CD4-positive, alpha-beta T cell treated with Interleukin-17A for 4 hours (primary cell): ENCODE measurements at places on chromosomes 11 and 22.

DNA sequence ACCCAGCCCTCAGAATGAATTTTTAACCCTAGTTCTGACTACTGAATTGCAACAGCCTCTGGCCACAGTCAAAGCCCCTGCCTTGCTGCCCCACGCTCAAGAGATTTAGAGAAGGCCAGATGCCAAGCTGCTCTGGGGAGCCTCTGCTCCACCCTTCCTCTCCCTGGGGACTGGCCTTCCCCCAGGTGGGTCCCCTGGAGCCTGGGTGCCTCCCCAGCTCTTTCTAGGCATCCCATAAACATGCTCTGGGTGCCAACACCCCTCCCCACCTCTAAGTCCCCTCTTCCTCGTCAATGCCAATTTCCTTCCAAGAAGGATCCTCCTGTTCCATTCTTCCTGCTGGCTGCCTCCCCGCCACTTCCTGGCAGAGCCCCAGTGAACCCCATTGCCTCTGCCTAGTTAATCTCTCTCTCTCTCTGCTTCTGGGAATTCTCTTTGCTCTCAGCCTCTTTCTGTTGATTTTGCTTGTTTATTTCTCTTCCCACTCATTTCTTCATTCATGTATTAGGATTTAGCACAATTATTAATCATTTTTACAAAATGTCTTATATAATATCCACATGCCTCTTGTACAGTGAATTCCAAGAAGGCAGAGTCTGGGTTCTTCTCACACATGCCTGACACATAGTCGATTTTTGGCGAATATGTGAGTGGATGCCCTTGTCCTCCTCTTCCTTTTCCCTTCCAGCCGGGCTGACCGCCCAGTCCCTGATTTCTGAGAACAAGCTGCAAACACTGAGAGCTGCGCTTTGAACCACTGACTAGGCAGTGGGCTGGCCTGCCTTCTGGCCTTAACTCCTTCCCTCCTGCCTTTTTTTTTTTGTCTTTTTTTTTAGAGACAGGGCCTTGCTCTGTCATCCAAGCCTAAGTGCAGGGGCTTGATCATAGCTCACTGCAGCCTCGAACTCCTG is 17.5 kb downstream of the UQCR10 start:
- no peak for DNase-seq

GRCh38 chr11:120702656-120703055 is 191.1 kb downstream of the GRIK4 start:
- DNase-seq: no peak

DNA sequence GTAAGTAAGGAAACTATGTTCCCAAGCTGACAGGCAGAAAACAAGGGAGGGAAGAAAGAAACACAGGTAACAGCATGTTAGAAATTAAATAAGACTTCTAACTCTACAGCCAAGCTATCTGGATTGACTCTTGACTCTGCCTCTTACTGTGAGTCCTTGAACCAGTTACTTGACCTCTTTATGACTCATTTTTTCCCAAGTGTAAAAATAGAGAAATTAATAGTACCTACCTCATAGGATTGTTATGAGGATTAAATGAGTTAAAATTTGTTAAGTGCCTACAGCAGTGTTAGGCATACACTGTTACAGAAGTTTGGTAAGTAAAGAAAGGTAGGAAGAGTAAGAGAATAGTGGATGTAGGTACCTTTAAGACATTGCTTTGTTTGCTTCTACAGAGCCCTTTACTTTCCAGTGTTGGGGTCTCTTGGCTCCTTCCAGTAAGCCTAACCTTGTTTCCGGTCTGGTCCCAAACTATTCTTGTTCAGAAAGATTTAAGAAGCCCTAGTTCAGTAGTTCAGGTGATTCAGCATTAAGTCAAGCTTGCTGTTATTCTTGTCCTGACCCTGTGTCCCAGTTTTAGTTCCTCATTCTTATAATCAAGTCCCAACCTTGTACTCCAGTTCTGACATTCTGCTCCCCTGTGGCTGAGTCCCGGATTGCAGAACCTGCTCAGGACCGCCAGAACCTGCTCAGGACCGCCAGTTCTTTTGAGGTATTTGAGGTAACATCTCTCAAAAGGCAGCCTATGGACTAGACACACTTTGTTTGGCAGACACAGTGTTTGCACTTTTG is 963.4 kb upstream of the CCDC90B start:
- DNase-seq: no peak

GRCh38 chr22:44194569-44194968 is 13.8 kb downstream of the PARVG start:
- no peak for DNase-seq

DNA sequence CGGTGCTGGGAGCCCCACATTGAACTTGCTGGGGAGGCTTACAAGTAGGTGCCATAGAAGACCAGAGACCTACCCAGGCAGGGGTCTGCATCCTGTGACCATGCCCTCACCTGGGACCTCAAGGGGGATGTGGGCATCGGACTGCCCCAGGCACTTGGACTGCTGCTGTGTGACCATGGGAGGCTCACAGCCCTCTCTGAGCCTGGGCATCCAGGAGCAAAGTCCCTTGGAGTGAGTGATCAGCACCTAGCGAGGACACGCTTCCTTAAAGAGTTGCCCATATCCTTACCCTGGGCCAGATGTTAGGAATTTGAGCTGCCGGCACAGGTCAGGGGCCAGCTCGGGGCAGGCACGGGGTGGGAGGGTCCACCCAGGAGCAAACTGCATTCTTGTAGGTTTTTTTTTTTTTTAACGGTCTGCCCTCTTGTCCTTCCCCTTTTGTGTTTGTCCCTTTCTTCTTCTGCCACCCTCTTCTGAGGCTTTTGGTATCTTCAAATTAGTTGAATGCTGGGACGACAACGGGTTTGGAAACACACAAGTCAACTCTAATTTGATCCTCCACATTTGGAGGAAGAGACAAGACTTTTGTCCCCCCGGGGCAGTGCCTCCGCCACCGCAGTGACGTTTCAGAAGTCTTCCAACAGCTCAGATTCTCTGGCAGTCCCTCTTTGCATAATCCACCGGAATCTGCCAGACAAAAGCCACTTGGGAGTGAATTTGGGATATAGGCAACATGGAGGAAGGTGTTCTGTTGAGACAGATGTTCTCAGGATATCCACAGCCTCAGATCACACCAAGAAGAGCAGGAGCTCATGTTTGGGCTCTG is 46.1 kb upstream of the LINC01488 start:
- DNase-seq: no peak

- DNase-seq: no peak
These were observed 6.0 kb upstream of the SYT7 start for GRCh38 chr11:61586792-61587430.

- no peak for DNase-seq
These were observed 144.9 kb upstream of the SESN3 start for GRCh38 chr11:95375886-95376285.

DNA sequence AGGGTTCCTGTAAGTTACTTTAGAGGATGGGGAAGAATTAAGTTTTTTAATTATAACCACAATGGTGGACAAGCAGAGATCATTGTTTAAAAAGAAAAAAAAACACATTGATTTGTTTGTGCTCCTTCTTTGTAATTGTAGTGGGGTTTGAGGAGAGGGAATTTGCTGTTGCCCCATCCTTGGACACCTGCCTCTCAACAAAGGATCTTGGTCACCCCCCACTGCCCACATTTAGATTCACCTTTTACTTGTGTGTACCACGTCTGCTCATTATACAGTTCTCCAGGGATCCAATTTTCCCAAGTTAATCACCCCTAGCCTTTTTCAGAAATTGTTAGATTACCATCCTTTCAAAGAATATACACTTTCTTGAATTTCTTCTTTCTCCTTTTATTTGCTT is 53.0 kb downstream of the DNAJC24 start:
- DNase-seq: no peak

- DNase-seq: peak; percentile 11
These were observed 2.2 kb downstream of the TNKS1BP1 start for GRCh38 chr11:57322256-57323166.

DNA sequence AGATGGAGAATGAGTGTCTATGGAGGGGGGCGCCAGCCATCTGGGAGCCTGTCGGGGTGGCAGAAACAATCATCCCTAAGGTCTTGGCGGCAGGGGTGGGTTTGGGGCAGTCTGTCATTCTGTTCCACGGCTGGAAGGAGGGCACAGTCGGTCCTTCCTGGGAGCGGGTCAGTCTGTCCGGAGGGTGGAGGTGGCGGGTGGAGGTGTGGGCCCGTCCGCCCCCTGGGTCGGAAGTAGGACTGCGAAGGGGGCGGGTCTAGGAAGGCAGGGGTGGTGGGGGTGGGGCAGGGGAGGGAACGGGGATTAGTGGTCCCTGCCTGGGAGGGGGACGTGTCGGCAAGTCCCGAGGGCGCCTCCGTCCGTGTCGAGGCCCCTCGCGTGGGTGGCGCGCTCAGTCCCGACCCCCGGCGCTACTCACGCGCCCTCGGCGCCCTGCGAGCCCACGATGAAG is 461 bp downstream of the TBC1D10A start:
- DNase-seq: peak; percentile 60

DNA sequence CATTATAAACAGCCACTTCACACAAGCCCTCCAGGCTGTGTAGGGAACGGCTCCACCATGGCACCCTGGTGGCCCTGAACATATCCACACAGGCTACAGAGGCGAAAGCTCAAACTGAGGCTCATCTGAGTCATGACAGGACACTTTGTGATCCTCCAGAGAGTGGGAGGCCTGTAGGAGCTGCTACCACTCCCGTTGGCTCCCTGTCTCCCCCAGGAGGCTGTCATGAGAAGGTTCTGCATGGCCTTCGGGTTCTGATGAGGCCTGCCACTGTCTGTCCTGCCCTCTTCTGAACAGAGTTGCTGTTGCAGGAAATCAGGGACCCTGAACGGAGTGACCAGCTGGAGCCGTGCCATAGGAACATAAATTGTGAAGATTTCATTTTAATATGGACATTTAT is 23.8 kb upstream of the ALDH3B2 start:
- peak; percentile 5 for DNase-seq
